ENCODE measurements at places on chromosomes 2 and 18.
A peak's percentile ranks its signal among the peaks of the same experiment; 100 is the strongest.

- DNase-seq: peak; percentile 50
These were observed 17.0 kb upstream of the CRYBA2 start for GRCh38 chr2:219010162-219010756.

DNA sequence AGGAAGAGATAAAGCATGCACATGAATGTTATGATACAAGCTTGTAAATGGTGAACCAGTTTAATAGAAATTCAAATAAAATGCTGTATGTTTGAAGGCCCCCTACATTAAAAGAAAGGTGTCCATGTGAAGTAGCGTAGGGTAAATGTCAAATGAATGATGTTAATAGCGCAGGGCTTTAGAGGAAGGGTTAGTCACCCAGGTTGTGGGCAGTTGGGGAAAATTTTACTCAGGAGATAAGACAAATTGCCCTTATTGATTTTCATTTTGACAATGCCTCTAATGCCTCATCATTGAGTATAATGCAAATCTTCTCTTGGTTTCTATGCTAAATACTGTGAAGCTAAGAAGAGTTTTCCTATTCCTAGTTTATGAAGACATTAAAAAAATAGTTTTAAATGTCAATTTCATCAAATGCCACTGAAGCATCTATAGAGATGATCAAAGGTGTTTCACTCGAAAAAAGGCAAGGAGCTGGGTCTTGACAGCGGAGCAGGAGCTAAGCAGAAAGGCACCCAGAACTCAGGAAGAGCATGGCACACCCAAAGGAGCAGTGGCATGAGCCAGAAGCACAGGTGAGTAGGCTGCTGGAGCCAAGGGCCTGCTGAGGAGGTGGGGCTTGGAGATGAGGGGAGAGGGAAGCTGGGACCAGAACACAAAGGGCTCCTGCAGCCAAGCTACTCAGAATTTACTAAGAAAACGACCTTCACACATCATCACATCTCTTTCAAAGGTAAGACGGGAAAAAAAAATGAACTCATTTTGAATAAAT lies 129.3 kb upstream of the ACKR3 start:
- no peak for DNase-seq

DNA sequence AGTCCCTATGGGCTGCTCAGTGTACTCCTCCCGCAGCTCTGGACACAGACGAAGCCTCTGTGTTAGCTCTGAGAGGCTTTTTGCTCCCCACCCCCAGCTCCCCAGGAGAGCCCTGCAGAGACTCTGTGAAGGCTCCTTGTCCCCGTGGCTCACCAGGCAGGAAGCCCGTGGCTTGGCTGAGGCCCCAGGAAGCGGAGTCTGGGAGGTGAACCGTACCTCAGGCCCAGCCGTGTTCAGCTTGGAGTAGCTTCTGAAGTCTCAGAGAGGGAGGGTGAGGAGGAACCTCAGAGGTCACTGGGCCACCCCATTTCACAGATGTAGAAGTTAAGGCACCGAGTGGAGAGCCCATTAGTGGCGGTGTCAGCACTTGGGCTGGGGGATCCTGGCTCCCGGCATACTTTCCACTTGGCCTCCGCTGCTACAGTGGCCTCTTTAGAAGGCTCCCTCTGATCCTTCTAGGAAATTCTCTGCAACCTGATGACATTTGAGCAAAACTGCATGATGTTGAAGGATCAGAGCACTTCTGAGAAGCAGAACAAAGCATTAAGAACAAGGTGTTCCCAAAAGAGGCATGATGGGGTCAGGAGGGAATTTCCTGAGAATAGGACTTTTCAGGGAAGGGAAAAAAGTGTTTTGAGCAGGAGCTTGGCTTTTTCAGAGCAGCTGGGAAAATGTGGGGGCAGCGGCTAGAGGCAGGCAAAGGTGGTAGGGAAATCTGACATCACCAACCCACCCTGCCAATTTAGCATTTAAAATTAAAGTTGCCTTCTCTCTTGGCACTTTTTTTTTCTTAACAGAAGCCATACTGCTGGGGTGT lies 79.1 kb downstream of the MCFD2 start:
- peak; percentile 70 for DNase-seq

DNA sequence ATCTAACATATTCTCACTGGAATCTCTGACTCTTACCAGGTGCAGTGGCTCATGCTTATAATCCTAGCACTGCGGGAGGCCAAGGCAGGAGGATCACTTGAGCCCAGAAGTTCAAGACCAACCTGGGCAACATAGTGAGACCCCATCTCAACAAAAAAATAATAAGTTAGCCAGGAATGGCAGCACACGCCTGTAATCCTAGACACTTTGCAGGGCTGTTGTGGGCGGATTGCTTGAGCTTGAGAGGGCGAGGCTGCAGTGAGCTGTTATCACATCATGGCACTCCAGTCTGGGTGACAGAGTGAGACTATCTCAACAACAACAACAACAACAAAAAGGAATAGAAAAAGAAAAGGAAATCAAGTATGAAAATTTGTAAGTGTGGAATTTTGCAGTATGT lies 306.5 kb upstream of the CYP26B1 start:
- no peak for DNase-seq

DNA sequence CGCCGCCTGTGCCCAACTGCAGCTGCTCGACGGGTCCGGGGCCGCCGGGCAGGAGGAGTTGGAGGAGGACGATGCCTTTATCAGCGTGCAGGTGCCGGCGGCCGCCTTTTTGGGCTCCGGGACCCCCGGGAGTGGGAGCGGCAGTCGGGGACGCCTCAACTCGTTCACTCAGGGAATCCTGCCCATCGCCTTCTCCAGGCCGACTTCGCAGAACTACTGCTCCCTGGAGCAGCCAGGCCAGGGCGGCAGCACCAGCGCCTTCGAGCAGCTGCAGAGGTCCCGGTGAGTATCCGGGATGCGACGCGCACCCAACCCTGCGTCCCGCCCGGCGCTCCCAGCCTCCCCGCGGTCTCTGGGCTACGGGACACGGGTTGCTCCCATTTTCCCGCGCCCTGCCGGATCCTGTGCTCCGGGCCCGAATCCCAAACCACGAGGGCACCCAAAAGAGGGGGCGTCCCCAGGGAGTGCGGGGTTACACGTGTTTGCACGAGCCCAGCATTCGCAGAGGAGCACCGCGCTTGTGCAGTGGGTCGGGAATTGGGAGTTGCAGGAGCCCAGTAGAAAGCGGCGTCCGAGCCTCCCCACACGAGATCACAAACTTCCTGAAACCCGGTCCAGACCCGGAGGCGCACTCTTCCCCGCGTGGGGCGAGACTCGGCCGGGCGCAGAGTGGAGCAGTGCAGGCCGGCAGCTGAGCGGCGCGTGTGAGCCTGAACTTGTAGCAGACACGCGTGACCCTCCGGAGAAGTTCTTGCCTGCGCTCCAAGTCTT lies 1.2 kb downstream of the CABLES1 start:
- peak; percentile 56 for DNase-seq

GRCh38 chr2:158600155-158600802 lies 143.5 kb downstream of the PKP4 start:
- no peak for DNase-seq

GRCh38 chr18:26549263-26550094 lies 1.1 kb upstream of the KCTD1 start:
- DNase-seq: peak; percentile 48

GRCh38 chr2:214578442-214578841 lies 167.6 kb downstream of the VWC2L start:
- DNase-seq: no peak

- DNase-seq: no peak
These were observed 4.1 kb downstream of the ATG9A start for GRCh38 chr2:219225350-219225749.

- no peak for DNase-seq
These were observed 77.7 kb downstream of the MAP3K20 start for GRCh38 chr2:173153301-173153885.

GRCh38 chr18:74290794-74291471 lies 830 bp downstream of the CYB5A start:
- no peak for DNase-seq

DNA sequence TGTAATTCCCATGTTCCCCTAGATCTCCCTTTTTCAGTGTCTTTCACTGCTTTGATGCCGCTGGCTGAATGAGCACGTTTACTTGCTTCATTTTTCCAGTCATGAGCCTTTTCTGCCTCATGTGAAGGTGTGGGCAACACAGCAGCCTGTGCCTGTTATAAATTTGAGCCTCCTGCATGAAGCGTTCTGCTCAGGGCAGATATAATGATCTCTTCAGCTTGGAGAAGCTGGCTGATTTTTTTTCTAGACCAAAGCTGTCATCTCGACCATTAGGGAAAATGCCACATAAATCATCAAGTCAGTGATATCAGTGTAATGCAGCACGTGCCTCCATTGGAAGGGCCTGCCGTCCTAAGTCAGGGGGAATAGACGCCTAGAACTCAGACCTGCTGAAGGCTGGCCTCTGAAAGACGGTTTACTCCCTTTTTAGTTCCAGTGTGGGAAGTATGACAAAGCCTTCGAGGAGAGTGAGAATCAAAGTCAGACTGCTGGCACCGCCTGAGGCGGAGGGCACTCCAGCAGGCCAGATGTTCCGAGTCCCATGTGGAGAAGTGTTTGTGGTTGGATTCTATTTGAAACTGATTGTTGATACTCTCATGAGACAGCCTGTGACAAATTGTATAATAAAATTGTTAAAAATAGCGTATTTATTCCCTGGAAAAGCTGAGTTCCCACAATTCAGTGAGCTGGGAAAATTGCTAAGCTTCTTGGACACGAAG lies 196.5 kb downstream of the MYO1B start:
- DNase-seq: no peak

- no peak for DNase-seq
These were observed 524.9 kb upstream of the TMEFF2 start for GRCh38 chr2:192719629-192720028.

GRCh38 chr2:148044322-148044721 lies 23.4 kb downstream of the MBD5 start:
- no peak for DNase-seq

GRCh38 chr2:236879416-236879963 lies 206.2 kb upstream of the COPS8 start:
- no peak for DNase-seq
